Large intestine (tissue), 12 donors: ENCODE measurements at places on chromosomes 11 and 22. TPM values are rescaled to one million over a fixed set of nuclear protein-coding genes. Genes with fewer than 3 reads are reported as not detected.
A peak's percentile ranks its signal among the peaks of the same experiment; 100 is the strongest.

- H3K4me1 ChIP-seq = peaks cover 32% of the 10 kb centered on the region
- DNase-seq = no peak
- no peaks in the 10 kb centered on the region for H3K36me3 ChIP-seq
- H3K27me3 ChIP-seq = no peaks in the 10 kb centered on the region
These were observed 5.2 kb upstream of the OAF start for GRCh38 chr11:120205596-120206161.

- no peaks in the 10 kb centered on the region for H3K4me1 ChIP-seq
- H3K4me3 ChIP-seq = no peak overlapping the region
- no peak overlapping the region for H3K27ac ChIP-seq
- H3K27me3 ChIP-seq = no peaks in the 10 kb centered on the region
- DNase-seq = no peak
These were observed 63.9 kb downstream of the JAM3 start for GRCh38 chr11:134132808-134133207.

GRCh38 chr11:22581354-22582150 lies 44.1 kb downstream of the FANCF start:
- DNase-seq = no peak
- no peaks in the 10 kb centered on the region for H3K4me1 ChIP-seq
- no peaks in the 10 kb centered on the region for H3K27me3 ChIP-seq
- no peak overlapping the region for H3K4me3 ChIP-seq
- H3K36me3 ChIP-seq = no peaks in the 10 kb centered on the region

GRCh38 chr11:73265278-73265810 lies 6.8 kb upstream of the P2RY6 start:
- H3K27ac ChIP-seq = no peak overlapping the region
- DNase-seq = no peak
- H3K4me1 ChIP-seq = peaks cover 48% of the 10 kb centered on the region
- peak overlapping the region; percentile 63 for H3K4me3 ChIP-seq
- H3K36me3 ChIP-seq = no peaks in the 10 kb centered on the region
- H3K27me3 ChIP-seq = peaks cover 2% of the 10 kb centered on the region

DNA sequence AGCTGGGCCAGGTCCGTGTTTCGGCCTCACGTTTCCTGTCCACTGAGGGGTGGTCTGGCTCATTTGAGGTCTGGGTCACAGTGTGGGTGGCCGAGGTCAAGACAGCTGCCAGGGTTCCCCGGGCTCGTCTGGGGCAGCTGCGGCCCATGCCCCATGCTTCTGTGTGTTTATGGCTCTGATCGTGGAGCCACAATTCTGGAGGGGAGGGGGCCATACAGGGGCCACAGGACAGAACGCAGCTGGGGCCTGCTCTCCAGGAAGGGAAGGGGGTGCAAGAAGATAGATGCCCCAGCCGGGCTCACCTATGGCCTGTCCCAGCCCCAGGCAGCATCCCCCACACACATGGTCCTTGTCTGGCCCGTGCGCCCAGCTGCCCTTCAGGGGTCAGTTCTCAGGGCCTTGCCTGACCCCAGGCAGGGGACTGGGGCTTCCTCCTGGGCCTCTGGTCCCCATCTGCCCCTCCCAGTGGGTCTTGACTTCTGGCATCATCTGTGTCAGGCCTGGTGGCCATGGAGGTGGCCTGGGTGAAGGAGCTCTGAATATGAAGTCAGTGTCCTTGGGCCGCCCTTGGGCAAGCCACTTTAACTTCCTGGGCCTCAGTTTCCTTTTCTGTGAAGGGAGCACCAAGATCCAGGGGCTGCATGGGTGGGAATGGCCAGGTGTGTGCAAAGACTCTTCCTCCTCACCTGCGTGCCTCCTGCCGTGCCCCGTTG lies 8.4 kb downstream of the TSPAN32 start:
- no peak for DNase-seq
- no peak overlapping the region for H3K4me3 ChIP-seq
- H3K27ac ChIP-seq = no peak overlapping the region

GRCh38 chr22:17087498-17088131 lies 2.8 kb downstream of the IL17RA start:
- H3K27me3 ChIP-seq = peaks cover 11% of the 10 kb centered on the region
- no peak for DNase-seq
- no peaks in the 10 kb centered on the region for H3K36me3 ChIP-seq
- no peak overlapping the region for H3K4me3 ChIP-seq
- H3K4me1 ChIP-seq = no peaks in the 10 kb centered on the region

- H3K4me1 ChIP-seq = no peaks in the 10 kb centered on the region
- H3K27ac ChIP-seq = no peak overlapping the region
- no peak for DNase-seq
- H3K36me3 ChIP-seq = no peaks in the 10 kb centered on the region
- no peaks in the 10 kb centered on the region for H3K27me3 ChIP-seq
- no peak overlapping the region for H3K4me3 ChIP-seq
These were observed 1447.7 kb downstream of the TBC1D22A start for GRCh38 chr22:48210198-48210580.

DNA sequence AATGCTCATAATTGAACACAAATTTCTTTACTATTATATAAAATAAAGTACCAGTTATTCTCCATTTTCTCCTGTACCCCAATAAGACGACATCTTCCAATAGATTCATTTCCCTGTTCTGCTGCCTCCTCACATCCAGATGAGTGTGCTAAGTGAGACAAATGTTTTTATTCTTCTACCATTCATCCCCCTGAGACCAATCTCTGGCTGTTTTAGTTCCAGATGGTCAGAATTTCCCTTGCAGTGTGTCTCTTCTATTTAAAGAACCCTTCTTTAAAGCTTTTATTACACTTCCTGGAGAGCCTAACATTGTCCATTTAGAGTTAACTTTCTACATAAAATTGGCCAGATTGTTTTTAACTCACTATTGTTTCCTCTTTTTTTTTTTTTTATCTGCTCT lies 41.2 kb upstream of the GLYATL1 start:
- no peak overlapping the region for H3K27ac ChIP-seq
- H3K27me3 ChIP-seq = no peaks in the 10 kb centered on the region
- no peaks in the 10 kb centered on the region for H3K36me3 ChIP-seq
- DNase-seq = no peak
- no peak overlapping the region for H3K4me3 ChIP-seq

DEFB131B gene
- not detected for polyA plus RNA-seq

CREB3L1 gene
- 40.6 TPM for polyA plus RNA-seq

CSRP3 gene
- polyA plus RNA-seq = 0.67 TPM
